ENCODE measurements at places on chromosomes 6 and 20.

DNA sequence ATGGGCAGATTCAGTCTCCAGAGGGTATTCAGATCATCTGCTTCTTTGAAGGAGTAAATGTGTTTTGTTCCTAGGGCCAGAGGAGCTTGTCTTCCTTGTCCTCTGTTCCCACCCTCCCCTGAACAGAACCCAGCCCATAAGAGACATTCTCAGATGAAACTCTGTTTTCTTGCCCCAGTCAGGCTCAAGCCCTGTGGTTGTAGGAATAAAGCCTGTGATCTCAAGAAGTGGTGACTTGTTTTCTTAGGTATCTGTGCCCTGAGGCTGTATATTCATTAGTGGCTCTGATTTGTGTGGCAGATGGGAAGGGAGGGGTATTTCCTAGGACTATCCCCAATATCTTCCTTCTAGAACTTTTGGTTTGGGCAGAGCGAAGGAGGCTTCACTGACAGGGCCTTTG, 27.9 kb downstream of the GSS start:
- no peak for DNase-seq

- no peak for DNase-seq
Observed at GRCh38 chr6:11596640-11597237, 59.2 kb downstream of the TMEM170B start.

- no peak for DNase-seq
Observed at GRCh38 chr6:9623985-9624384, 790.9 kb downstream of the TFAP2A start.

- no peak for DNase-seq
Observed at GRCh38 chr6:114650891-114651290, 308.1 kb upstream of the HS3ST5 start.

Data from activated T-helper 1 cell treated with anti-CD3 and anti-CD28 coated beads, Interleukin-2, amount 50 U/mL, for 16 hours (primary cell).